ENCODE measurements at places on chromosomes 4 and X. TPM values are rescaled to one million over a fixed set of nuclear protein-coding genes. Genes with fewer than 3 reads are reported as not detected.

DNA sequence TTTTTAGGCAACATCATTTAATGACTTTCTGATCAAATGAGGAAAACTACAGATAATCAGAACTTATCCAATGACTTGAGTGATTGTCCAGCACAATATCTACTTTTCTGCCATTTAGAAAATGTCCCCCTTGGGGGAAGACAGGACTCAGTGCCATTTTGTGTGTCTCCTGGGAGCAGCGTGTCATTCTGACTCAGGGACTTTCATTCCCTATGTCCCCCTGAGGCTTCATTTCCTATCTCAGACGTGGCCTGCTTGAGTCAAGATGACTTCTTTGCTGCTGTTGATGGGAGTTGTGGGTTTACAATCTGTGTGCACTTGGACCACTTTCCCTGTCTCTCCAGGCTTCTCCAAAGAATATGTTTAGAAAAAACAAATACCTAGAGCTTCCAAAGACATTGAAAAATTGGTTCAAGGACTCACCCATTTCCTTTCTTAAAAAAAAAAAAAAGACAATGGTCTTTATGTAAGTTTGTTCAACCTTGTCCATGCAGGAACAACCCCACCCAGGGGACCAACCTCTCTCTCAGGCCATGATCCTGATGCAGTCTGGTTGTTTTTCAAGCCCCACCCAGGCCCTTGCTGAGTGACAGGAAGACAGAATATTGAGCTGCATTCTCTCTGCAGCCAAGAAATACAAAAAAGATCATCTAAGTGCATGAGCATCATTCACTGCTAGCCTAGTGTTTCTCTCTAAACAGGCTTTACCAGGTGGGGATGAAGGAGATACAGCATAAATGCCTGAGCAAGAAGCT, 34.3 kb upstream of the TMEM154 start:
- no peak for DNase-seq

DNA sequence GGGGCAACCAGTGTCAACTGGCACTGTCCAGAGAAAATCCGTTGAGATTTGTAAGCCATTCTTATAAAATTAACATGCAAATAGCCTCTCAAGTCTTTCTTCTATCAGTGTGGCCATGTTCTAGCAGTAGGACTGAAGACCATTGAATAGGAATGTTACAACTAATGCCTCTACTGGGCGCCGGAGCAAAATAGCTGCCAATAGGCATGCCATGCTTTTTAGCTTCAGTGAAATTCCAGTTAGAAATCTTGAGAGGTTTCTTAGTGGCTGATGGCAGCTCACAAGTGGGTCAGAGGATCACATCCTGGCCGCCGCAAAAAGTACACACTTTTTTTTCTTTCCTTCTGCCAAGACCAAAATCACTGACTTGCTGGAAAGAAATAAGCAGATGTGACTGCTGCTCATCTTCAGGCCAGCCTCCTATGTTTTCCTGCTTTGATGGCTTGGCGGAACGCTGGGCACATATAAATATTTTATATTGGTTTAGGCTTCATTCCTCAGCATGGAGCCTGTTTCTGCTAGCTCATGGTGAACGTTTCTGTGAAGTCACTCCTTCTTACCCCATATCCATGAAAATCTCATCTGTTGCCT, 293.1 kb downstream of the TENM3 start:
- no peak for DNase-seq

DNA sequence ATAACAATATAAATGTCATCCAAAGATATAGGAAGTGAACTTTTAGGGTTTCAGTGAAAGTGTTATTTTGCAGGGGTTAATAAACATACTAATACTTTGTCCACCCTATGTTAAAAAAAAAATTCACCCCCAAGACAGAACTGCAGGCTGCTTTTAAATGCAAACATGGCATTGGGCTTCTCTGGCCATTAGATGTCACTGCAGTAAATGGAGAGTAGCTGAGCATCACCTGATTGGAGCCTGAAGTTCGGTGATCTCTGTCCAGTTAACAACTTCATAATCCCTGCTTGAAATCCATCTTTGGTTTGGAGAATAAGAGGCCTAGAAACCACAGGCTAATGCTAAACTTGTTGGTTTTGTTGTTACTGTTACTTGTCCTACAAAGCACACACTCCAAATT, 18.7 kb downstream of the SLC25A43 start:
- no peak for DNase-seq

- DNase-seq, result no peak
Measured at GRCh38 chrX:69503228-69503781, 821 bp upstream of the NALF2 start.

DNA sequence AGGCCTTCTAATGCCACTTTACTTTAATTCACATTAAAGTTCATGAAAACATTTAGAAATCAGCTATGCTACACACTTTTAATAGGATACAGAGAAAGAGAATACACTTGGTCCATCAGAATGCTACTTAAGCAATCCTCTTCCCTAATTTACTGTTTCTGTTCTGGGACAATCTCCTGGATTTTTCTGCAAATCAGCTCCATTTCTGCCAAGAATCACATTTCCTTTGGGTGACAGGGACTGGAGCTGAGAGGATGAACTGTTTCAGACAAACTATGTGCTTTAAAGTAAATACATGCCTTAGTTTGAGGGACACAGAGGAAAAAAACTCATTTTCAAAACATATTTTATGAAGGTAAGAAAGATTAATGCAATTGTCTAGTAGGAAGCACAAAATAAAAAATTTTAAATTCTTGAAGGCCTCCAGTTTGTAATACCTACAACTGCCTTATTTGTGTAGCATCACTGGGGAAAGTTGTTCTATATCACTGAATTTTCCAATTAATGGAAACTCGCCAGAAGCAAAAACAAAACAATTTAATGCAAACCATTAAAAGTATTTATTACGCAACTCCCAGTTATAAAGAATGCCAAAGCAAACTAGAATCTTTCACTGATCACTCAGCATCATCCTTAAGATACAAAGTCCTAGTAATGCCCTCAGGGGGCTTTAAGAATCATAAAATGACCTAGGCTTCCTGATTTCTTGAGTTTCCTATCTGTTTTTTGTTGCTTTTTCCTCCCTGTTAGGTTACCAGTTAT, 36.3 kb downstream of the BCLAF3 start:
- DNase-seq, result no peak

- DNase-seq, result no peak
Measured at GRCh38 chr4:60737858-60738257, 462.3 kb upstream of the ADGRL3 start.

The MAGEC2 gene
- not detected for polyA plus RNA-seq
